Activated T-cell treated with anti-CD3 and anti-CD28 coated beads, Interleukin-2, amount 50 U/mL, for 48 hours (primary cell): ENCODE measurements at places on chromosomes 6 and 20.

- no peak for DNase-seq
Measured at GRCh38 chr20:62762801-62763368, 33.4 kb upstream of the MRGBP start.

DNA sequence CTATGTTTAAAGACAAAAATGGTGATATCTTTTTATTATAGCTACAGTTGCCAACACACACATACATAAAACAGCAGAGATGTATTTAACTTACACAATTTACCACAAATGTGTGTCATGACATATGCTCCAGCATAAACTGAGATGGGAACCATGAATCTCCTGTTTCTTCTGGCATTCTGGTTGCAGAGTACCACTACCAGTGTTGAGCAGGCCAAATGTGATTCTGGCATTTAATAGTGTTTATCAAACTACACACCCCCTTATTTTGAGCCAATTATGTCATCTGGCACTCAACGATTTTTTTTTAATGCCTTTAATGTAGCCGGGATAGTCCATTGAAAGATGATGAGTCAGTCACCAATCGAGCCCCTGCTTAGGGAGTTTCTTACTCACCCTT lies 59.0 kb upstream of the TPD52L1 start:
- DNase-seq: no peak

- DNase-seq: peak; percentile 84
Measured at GRCh38 chr6:113858480-113859348, 1.6 kb downstream of the MARCKS start.

GRCh38 chr6:116158641-116159040 lies 32.7 kb upstream of the COL10A1 start:
- DNase-seq: no peak

DNA sequence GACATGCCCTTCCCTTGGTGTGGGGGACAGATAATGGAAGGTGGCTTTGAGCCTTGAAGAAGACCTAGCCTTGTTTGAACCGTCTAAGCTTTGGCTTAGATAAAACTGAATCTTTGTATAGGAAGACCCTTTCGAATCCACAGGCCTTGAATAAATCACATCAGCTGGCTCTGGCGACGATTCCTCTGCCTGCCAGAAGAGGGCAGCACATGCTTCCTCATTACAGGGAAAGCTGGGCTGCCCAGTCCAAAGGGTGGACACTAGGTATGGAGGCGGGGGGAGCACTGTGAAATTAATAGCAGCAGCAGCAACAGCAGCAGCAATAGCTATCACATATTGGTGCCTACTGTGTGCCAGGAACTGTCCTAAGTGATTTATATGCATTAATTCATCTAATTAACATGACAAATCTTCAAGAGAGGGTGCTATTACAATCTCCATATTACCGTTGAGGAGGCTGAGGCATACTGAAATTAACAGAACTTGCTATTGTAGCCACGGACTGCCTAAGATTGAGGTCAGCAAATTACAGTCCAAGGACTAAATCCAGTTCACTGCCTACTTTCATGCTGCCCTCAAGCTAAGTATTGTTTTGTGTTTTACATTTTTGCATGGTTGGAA lies 85.1 kb downstream of the CLIC5 start:
- DNase-seq: peak; percentile 75

- no peak for DNase-seq
Measured at GRCh38 chr20:52056203-52057062, 135.1 kb downstream of the ZFP64 start.

- no peak for DNase-seq
Measured at GRCh38 chr6:127458817-127459216, 372 bp downstream of the KIAA0408 start.

DNA sequence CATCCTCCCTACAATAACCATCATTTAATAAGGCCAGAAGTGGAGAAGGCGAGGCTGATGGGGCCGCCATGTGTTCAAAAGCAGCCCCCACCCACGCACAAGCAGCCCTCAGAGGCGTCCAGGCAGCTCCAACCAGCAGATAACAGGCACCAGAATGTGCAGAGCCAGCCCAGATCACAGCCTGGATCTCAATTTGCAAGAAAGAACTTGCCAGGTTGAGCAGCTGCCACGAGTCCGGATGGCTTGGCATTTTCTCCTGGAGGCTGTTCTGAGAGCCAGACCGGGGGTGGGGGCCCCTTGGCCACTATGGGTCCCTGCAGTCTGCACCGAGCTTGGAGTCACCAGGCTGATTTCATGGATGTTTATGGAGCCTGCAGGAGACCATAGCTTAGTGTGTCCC lies 338.1 kb downstream of the PREX1 start:
- DNase-seq: no peak

DNA sequence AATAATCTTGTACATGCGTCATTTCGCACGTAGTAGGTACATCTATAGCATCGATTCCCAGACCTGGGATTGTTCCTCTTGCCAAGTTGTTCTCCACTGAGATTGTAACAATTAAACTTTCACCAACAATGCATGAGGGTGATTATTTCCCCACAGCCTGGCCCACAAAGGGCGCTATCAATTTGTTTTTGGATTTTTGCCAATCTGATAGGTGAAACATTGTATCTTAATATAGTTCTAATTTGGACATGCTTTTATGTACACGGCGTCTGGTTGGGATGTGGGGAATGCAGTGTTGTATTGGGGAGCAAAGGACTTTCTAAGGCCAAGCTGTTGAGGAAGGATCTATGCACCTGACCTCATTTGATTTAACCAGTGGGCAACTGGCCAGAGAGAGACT lies 59.5 kb downstream of the VEGFA start:
- no peak for DNase-seq

- no peak for DNase-seq
Measured at GRCh38 chr6:147106759-147107401, 97.3 kb upstream of the STXBP5 start.

DNA sequence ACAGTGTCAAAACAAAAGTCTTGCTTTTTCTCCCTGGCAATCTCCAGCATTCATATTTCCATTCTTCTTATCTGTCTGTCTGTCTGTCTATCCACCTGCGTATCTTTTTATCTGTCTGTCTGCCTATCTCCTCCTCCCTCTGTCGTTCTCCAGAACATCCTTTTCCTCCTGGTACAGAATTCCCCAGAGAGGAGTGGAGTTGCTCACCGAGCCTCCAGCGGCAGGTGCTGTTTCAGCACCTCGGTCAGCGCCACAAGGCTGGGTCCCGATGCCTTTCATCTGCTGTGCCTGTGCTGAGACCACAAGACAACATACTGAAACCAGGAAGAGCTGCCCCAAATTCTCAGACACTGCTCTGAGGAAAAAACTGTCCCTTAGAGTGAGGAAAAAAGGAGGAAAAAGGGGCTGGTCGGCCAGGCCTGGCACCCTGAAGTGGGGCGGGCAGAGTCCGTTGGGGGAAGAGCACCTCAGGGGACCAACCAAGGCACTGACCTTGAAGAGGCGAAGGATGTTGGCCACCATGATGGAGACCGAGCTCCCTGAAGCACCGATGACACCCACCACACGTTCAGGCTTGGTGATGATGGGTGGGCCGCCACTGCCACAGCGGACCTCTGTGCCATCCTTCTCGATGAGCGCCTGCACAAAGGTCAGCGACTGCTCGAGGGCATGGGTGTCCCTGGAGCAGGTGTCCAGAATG lies 13.3 kb downstream of the GRM4 start:
- DNase-seq: peak; percentile 46

- peak; percentile 66 for DNase-seq
Measured at GRCh38 chr20:35306931-35307517, 14.8 kb upstream of the FAM83C start.

GRCh38 chr6:43714311-43715055 lies 26.9 kb upstream of the MRPS18A start:
- DNase-seq: no peak

- DNase-seq: no peak
Measured at GRCh38 chr6:50742161-50742560, 28.8 kb downstream of the TFAP2D start.

GRCh38 chr20:51625105-51625504 lies 82.6 kb upstream of the NFATC2 start:
- DNase-seq: no peak

- no peak for DNase-seq
Measured at GRCh38 chr6:12614456-12614855, 102.1 kb upstream of the PHACTR1 start.

GRCh38 chr6:144653885-144654505 lies 368.9 kb downstream of the UTRN start:
- DNase-seq: no peak

DNA sequence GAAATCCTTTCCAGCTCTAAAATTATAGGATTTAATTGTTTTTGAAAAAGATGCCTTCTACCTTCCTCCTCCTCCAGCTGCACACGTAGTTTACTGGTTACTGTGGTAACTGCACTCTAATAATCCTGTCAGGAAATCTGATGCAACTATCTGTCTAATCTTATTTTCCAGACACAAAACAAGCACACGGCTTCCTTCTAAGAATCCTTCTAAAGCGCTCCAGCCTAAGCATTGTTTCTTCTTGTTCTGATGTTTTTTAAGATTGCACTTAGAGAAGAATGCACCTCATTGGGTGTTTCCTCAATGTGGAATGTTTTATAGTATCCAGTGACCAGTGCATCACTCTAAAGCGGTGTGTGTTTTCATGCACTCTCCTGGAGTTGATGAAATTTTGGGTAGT lies 63.6 kb downstream of the CARMIL1 start:
- DNase-seq: no peak

- DNase-seq: no peak
Measured at GRCh38 chr20:45951925-45952834, 17.7 kb downstream of the PCIF1 start.

DNA sequence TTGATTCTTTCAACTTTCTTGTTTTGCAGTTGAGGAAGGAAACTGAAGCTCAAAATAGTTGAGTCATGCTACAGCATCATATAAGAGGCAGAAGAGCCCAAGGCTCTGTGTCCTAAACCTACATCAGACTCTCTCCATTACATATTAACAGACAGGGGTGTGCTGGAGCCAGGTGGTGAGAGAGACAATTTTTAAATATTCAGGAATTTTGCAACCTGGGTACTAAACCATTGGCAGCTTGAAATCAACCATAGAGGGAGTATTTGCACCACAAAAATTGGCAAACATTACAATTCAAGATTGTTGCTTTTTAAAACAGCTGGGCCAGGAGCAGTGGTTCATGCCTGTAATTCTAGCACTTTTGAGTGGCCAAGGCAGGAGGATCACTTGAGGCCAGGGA lies 65.8 kb upstream of the SOX4 start:
- DNase-seq: no peak

DNA sequence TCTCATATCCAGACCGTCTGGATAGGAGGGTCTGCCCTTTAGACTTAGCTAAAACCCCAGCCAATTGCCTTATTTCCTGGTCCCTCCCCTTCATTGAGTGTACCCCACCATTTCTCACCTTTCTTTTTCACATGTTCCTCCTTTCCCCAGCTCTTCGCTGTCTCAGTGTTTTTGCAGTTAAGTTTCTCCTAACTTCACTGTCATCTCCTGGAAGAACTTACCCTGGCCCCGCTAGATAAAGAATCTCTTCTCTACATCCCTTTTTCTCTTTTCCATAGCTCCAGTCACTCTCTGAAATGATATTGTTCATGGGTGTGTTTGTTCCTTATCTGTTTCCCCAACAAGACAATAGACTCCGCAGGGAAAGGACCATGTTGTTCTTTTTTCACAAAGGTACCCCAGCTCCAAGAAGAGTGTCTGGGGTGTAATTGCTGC lies 208.8 kb downstream of the TSHZ2 start:
- no peak for DNase-seq

DNA sequence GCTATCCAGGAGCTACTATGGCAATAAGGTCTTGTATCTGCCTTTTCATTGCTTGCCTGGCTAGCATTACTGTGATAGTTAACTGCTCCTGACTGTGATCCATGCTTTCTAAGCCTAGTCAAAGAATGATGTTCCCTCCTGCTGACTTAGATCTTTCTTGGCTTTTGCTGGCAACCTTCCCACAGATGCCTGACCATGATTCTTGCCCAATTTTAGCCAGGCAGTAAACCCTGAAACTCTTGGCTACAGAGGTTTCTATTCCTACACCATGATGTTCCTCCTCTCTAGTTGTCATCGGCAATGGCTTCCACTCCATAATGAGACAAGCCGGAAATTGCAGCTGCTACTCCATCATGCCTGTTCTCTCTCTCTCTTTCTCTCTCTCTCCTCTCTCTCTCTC lies 238.1 kb downstream of the HAO1 start:
- DNase-seq: no peak

DNA sequence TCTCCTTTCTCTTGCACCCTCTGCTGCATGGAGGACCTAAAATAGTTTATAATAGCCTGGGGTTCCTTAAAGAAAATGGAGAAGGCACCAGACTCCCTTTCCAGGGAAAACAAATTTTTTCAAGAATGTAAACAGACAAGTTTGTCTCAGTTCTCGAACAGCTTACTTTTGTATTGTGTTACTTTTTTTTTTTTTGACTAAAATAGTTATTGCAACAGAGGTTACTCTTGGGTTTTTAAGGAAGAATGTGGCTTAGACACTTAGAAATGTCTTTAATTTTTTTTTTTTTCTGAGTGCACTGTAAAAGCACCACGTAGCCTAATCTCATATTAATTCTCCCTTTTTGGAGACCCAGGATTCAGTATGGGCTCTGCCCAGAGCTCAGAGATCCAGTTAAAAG lies 148.7 kb upstream of the CARMIL1 start:
- DNase-seq: no peak

- no peak for DNase-seq
Measured at GRCh38 chr20:51354769-51355319, 187.7 kb downstream of the NFATC2 start.

GRCh38 chr6:165580136-165580535 lies 82.9 kb downstream of the PDE10A start:
- no peak for DNase-seq

GRCh38 chr6:99014061-99014460 lies 66.3 kb upstream of the FBXL4 start:
- DNase-seq: no peak

GRCh38 chr6:89048288-89048923 lies 32.1 kb upstream of the PNRC1 start:
- DNase-seq: no peak

DNA sequence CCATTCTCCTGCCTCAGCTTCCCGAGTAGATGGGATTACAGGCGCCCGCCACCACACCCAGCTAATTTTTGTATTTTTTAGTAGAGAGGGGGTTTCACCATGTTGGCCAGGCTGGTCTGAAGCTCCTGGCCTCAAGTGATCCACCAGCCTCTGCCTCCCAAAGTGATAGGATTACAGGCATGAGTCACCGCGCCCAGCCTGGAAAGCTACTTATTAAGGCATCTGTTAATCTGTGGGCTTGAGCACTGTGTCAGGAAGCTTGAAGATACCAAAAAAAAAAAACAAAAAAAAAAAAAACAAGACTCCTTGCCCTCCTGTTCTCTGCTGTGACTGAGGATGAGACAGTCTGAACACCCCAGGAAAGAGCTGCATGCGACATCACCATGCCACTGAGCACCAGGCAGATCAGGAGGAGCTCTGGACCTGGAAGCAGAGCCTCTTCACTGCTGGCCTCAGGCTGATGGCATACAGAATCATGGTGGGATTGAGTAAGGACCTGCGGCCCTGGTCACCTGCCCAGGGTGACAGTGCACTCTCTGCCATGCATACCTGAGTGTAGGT lies 166.5 kb upstream of the SNX9 start:
- no peak for DNase-seq

DNA sequence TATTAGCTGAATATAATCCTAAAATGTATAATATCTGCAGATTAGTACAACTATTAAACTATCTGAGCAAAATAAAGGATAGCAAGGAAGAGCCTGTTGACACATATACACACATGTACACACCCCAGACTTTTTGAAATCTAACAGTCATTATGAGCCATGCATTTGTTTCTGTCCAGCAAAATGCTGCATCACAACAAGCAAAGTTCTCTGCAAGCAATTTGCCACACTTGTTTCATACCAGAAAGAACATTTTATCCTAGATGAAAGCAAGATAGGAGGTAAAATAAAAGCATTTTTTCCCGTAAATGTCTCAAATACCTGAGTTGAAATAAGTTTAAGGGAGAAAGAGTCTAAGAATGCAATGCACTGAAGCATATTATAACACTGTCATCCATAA lies 145.2 kb downstream of the COL21A1 start:
- DNase-seq: no peak
